ENCODE measurements at places on chromosomes 12 and 14. TPM values are rescaled to one million over a fixed set of nuclear protein-coding genes. Genes with fewer than 3 reads are reported as not detected.

GRCh38 chr12:46152456-46152855 is 116.4 kb downstream of the SLC38A1 start:
- DNase-seq = no peak

The CEBPE gene
- total RNA-seq = not detected

The HSPB8 gene
- total RNA-seq = 43.3 TPM

DNA sequence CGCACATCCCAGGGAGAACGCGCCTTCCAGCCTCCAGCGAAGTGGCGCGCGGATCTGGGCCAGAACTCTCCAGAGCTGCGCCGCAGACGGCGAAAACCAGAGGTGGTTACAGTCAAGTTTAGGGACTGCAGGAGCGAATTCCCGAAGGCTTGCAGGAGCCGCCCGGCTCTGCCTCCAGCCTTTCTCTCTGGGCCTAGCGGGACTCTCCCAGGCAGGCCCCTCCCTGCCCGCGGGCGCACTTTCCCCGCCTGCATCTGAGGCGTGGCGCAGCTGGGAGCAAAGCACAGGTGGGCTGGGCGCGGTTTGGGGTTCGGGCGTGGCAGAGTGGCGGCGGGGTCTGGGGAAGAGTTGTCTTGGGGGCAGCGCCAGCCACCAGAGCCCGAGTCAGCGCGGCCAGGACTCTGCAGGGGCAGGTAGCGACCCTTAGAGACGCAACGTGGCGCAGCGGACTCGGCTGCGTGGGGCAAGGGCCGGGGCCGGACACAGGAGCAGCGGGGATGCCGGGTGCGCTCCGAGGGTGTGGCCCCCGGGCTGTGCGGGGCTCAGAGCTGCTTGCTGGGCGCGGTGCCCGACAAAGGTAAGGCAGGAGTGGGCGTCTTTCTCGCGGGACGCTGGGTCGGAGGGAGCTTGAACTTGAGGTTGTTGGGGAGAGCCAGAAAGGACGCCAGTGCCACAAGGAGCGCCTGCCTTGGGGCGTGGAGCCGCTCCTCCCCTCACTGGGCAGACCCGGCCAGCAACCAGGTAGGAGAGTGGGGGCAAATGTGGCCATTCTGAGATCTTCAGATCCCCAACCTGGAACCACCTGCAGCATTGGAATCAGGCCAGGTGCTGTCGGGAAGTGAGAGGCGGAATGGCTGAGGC is 1126.0 kb downstream of the AACS start:
- DNase-seq = no peak

DNA sequence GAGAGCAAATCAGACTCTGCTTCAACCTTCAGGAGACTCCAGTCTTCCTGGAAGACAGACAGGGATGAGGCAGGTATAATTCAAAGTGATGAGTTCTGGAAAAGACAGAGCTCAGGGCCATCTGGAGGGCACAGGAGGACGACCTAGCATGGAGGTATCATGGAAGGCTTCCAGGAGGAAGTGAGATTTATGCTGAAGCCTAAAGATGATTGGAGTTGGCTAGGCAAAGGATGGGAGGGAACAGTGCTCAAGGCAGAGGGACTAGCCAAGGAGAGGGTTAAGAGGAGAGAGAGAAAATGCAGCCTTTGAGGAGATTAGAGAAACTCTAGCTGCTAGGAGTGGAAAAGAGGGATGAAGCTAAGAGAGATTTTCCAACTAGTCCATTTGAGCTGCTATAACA is 438.5 kb downstream of the MED13L start:
- DNase-seq = no peak

DNA sequence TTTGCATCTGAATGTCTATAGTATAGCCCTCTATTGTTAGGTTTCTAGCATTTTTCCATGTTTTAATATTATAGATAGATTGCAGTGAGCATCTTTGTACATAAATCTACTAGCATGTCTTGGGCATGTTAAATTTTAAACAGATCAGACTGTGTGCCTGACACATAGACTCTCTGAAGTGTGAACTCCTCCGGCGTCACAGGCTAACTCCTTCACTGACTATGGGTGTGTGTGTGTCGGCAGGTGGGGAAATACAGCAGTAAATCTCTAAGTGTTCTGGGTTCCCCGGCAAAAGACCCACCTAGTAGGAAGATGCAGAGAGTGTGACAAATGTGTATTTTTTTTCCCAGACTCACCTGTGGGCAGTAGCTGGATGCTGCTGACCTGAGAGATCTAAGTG is 2.3 kb downstream of the VWF start:
- no peak for DNase-seq

DNA sequence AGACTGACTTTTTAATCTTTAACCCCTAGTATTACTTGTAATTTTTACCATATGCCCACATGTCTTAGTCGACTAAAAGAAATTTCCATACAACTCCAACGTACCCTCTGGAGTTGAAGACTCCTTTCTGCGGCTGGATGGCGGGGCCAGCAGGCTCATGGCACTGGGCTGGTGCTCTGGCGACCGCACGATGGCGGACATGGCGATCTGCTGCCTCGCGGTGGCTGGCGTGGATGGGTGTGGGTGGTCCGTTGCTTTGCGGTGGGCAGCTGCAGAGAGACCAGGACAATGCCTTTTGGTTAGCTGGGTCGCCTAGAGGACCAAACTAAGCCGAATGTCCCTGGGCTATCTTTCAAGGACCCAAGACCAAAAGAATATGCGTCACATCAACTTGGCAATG is 50.2 kb downstream of the PRKAB1 start:
- DNase-seq = no peak

DNA sequence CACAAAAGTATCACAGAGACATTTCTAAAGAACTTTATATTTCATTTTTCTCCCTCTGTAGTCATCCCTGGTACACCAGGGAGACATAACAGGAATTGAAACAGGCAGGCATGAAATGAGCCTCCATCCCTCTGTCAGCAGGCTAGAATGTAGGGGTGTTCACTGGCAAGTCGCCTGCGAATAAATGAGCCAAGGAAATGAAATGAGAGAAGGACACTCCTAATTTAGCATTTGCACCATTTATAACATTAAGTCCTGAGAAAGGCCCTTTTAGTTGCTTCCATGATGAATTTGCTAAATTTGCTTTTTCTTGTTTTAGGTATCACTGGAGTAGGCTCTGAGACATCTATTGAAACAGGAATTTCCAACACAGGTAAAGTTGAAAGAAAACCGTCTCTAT is 192.4 kb upstream of the CNTN1 start:
- no peak for DNase-seq

DNA sequence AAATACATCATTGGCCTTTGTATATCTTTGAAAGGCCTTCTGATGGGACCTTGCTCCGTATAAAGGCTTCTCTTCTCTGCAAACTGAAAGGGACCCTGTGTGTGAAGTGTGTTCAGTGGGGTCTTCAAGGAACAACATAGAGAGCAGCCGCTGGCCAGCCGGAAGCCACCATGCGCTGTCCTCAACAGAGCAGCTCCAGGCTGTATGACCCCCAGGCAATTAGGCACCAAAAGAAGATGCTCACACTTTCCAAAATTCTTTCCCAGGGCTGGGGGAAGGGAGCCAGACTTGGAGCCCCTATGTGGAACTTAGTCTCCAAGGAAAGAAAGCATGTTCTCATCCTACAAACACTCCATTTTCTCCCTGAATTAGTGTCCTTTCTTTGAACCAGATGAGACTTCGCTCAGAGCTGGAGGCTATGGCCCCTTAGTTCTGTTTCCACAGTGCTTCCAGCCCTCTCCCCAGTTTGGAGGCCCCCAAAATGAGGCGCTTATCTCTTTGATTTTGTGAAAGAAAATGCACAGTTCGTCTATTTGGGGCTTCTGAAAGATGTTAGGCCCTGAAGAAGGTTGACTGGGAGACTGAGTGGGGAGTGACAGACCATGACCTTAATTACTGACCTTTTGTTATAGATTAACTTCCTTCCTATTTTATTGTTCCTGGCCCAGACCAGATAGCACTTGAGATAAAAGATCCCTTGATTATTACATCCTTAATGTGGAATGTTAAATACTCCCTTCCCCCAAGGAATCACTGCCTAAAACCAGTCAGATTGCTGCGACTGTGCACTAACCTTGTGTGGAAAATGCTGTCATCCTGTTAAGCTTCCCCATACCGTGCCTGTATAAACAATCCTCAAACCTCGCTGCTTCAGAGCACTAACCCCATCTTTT is 128.3 kb upstream of the FGD4 start:
- DNase-seq = peak; percentile 84

GRCh38 chr12:3962631-3963483 is 89.7 kb upstream of the PARP11 start:
- DNase-seq = no peak

DNA sequence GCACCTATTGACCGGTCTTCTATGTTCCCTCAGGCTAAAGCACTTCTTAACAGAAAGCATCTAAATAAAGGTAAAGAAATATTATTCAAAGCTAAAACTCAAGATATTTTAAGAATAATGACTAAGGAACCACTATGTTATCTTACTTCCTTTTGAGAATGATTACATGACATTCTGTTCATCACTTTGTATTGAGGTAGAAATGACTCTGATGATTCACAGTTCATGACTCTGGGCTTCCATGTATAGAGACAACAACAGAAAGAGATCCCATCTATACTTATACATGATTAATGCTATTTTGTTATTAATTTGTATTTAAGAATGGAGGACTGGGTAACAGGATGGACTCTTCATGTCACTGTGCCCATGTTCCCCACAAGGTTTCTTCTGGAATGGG is 218.3 kb upstream of the OR4E1 start:
- no peak for DNase-seq
